Breast epithelium (tissue), 4 donors: ENCODE measurements at places on chromosomes 2 and 18. TPM values are rescaled to one million over a fixed set of nuclear protein-coding genes. Genes with fewer than 3 reads are reported as not detected.

GRCh38 chr18:35158728-35159450 is 81.9 kb upstream of the ZNF397 start:
- no peaks in the 10 kb centered on the region for H3K36me3 ChIP-seq
- H3K4me1 ChIP-seq: no peaks in the 10 kb centered on the region
- no peaks in the 10 kb centered on the region for H3K27me3 ChIP-seq

DNA sequence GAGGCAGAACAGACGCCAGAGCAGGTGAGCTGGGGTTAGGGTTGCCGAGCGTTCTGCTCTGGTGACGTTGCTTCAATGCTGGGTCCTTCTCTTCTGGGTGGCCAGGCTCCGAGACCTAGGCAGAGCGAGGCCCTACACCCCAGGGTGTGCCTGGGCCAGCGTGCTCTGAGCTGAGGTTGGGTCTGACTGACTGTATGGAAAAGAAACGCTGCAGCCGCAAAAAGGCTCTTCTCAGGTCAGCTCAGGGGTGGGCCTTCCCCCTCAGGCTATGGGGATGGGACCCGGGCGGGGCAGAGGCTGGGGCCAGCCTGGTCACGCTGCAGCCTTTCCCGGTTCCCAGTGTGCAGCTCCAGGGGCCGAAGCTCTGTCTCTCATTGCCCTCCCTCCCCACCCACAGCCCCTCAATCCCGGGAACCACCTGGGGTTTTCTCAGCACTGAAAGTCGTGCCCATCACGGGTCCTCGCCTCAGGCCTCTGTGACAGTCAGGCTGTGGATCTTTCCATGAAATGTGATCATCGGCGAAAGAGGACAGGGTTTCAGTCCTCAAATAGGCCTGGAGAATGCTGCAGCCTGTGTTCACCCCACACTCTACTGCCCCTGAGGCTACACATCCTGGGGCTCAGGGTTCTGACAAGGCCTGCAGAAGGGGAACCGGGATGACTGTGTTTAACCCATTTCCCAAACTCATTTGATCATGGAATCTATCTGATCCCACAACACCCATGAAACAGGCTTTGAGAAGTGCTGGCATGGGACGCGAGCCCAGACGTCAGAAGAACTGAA is 19.4 kb downstream of the CYP26B1 start:
- H3K4me1 ChIP-seq: no peaks in the 10 kb centered on the region
- DNase-seq: peak; percentile 43
- no peaks in the 10 kb centered on the region for H3K36me3 ChIP-seq
- H3K4me3 ChIP-seq: no peak overlapping the region

DNA sequence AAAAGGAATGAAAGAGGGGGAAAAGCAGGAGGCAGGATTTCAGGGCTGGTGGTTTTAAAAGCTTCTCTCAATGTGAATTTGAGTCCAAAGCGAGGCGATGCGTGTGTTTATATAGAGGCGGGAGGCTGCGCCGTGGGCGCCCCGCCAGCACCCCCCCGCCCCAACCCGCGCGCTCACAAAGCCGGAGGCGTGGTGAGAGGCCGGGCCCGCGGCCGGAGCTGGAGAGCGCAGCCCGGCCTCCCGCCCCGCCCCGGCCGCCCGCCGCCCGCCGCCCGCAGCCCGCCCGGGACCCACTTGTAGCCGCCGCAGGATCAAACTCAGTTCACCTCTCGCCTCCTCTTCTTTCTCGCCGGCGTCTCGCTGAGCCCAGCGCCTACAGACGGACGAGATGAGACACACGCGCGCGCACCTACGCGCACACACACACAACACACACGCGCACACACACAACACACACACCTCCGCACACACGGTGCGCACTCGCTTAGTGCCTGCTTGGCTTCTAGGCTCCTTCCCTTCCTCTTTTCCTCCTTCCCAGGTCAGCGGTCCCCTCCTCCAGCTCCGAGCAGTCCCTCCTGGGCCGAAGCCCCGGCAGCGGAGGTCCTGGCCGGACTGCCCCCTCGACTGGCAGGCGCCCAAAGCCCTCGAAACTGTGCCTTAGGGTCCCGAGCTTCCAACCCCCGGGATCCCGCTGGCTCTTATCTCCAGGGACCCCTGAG is 1.3 kb upstream of the CYP26B1 start:
- peaks cover 16% of the 10 kb centered on the region for H3K27me3 ChIP-seq
- H3K27ac ChIP-seq: no peak overlapping the region
- H3K36me3 ChIP-seq: no peaks in the 10 kb centered on the region
- H3K4me1 ChIP-seq: peaks cover 49% of the 10 kb centered on the region
- peak overlapping the region; percentile 50 for H3K4me3 ChIP-seq

The DUSP19 gene
- total RNA-seq: 1.9 TPM

The ALLC gene
- 0.16 TPM for total RNA-seq

The IL36G gene
- not detected for total RNA-seq

The TXNDC2 gene
- not detected for total RNA-seq

DNA sequence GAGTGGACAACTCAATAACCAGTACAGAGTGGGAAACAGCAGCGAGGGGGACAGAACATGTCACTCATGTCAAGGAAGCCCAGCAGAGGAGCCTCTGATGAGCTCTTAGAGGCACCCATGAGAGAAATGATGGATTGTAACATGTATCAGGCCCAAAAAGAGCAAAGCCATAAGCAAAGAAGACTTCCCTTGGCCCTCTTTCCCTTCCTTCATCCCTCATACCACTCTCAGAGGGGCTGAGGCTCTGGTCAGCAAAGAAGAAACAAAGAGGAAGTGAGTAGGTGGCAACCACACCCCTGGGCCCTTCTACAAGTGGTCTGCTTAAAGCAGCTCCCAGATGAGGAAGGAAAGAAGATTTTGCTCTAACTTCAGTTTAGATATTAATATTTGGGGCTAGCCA is 112.8 kb downstream of the CDC42EP3 start:
- DNase-seq: no peak
- H3K27ac ChIP-seq: no peak overlapping the region
- no peaks in the 10 kb centered on the region for H3K36me3 ChIP-seq

- H3K27ac ChIP-seq: no peak overlapping the region
- no peaks in the 10 kb centered on the region for H3K27me3 ChIP-seq
- no peak overlapping the region for H3K4me3 ChIP-seq
- H3K36me3 ChIP-seq: no peaks in the 10 kb centered on the region
- no peaks in the 10 kb centered on the region for H3K4me1 ChIP-seq
These were observed 56.0 kb downstream of the CLHC1 start for GRCh38 chr2:55176094-55176415.

The SGPP2 gene
- 8.8 TPM for total RNA-seq

DNA sequence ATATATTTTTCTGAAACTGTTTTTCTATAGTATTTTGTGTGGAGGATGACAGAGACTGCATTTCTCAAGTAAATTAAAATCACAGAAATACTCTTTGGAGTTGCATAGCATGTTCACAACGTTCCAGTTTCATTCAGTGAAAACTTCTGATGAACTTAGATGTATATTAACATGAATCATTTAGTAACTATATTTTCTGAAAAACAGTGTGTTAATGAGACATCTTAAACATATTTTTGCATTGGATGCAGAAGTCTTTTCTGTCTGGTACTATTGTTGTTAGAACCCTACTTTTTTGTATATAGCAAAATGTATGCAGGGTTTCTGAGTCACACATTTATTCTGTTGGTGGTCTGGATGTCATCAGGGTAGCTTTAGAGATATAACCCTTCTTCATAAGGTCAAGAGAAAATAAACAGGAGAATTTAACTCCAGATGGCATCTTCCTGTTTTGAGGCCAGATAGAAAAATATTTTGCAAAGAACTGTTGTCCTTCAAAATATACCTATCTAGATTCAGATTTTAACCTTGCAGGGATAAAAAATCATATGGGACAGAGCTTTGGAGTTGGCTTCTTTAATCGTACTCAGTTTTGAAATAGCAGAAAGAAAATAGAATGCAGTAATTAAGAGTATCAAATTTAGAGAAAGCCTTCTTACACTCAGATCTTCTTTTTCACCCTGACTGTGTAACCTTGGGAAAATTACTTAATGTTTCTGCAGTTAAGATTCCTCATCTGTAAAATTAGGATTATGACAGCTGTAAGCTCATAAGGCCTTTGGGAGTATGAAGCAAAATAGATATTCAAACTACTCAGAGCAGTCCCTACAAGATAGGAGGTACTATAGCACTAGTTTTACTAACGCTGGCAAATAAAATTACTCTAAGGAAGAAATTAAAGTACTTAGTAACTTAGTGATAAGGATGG is 5.3 kb downstream of the COL3A1 start:
- peak overlapping the region; percentile 26 for H3K4me3 ChIP-seq
- H3K36me3 ChIP-seq: no peaks in the 10 kb centered on the region
- peak overlapping the region; percentile 54 for H3K27ac ChIP-seq
- H3K27me3 ChIP-seq: no peaks in the 10 kb centered on the region

GRCh38 chr18:38750751-38751150 is 1185.2 kb upstream of the CELF4 start:
- no peaks in the 10 kb centered on the region for H3K27me3 ChIP-seq
- DNase-seq: no peak
- H3K4me3 ChIP-seq: no peak overlapping the region

The CLEC4F gene
- total RNA-seq: not detected

The MFF gene
- total RNA-seq: 120 TPM

The LINC00305 gene
- total RNA-seq: not detected

- no peaks in the 10 kb centered on the region for H3K27me3 ChIP-seq
- H3K4me1 ChIP-seq: no peaks in the 10 kb centered on the region
- no peaks in the 10 kb centered on the region for H3K36me3 ChIP-seq
- no peak overlapping the region for H3K4me3 ChIP-seq
- no peak overlapping the region for H3K27ac ChIP-seq
These were observed 725.8 kb downstream of the SATB2 start for GRCh38 chr2:198731842-198732399.

DNA sequence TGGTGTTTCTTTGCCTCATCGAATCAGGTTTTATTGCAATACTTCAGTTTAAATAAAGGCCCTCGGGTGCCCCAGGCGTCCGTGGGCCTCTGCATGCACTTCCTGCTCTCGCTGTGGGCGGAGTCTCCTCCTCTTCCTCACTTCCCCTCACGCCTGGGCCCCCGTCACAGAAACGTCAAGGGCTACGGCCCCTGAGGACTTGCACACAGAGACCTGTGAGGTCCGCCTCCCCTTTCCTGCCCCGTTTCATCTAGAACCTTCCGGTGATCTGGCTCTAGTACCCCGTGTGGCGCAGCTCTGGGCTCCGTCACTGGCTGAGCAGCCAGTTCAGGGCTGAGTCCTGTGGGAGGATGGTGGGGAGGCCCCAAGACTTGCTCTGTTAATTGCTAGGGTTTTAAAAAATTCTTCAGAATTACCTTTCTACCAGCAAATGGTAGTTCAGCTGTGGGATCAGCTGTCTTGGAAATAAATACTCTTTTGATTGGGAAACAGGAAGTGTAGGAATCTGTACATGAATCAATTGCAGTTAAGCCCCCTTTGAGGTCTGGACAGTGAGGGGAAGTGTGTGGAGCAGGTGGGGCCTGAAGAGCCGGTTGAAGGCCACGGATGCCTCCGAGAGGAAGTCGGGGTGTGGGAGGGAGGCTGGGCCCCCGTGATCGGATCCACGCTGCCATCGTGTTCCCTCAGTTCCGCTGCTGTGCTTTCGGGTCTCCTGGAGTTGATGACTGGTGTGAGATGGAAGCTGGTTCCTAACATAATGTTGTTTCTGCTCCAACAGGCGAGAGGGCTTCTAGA is 10.2 kb downstream of the NFATC1 start:
- no peak overlapping the region for H3K4me3 ChIP-seq
- no peak for DNase-seq
- H3K27me3 ChIP-seq: no peaks in the 10 kb centered on the region
- H3K27ac ChIP-seq: peak overlapping the region; percentile 64
- no peaks in the 10 kb centered on the region for H3K36me3 ChIP-seq

DNA sequence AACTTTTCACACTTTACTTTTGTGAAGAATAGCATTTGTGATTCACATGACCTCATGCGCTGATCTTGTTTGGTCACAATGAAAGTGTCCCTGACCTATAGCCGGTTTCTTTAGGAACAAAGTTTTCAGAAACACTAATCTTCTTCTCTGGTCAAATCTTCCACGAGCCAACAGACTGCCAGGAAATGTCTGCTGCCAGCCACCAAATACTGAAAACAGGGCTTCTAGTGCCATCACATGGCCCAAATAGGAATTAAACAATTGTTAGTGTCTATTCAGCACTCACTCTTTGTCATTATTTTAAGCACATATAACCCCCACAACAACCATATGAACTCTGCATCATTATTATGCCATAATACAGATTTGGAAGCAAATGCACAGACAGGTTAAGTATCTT is 286.5 kb upstream of the SYT4 start:
- no peak overlapping the region for H3K4me3 ChIP-seq
- no peaks in the 10 kb centered on the region for H3K4me1 ChIP-seq
- H3K36me3 ChIP-seq: no peaks in the 10 kb centered on the region
- H3K27ac ChIP-seq: no peak overlapping the region
- no peak for DNase-seq
- no peaks in the 10 kb centered on the region for H3K27me3 ChIP-seq

DNA sequence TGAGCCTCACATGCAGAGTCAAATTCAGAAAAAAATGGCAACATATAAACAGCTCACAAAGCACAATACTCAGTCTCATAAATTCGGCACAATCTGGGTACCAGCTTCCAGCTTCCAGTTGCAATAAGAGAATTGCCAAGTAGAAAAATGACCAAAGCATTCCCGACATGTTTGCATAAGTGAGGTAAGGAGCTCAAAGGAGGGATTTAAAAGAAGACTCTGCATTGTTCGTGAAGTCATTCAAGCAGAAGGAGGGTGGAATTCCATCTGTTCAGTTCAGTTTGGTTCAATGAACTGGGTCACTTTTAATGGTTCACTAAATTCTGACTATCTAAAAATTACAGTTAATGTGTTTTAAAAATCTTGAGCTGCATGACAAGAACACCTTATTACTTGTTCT is 106.7 kb upstream of the KLHL14 start:
- H3K36me3 ChIP-seq: no peaks in the 10 kb centered on the region
- no peak for DNase-seq
- H3K27ac ChIP-seq: no peak overlapping the region
- H3K27me3 ChIP-seq: no peaks in the 10 kb centered on the region
- no peaks in the 10 kb centered on the region for H3K4me1 ChIP-seq
- H3K4me3 ChIP-seq: no peak overlapping the region

The KLHL41 gene
- 0.64 TPM for total RNA-seq

The DDX1 gene
- 71.0 TPM for total RNA-seq

DNA sequence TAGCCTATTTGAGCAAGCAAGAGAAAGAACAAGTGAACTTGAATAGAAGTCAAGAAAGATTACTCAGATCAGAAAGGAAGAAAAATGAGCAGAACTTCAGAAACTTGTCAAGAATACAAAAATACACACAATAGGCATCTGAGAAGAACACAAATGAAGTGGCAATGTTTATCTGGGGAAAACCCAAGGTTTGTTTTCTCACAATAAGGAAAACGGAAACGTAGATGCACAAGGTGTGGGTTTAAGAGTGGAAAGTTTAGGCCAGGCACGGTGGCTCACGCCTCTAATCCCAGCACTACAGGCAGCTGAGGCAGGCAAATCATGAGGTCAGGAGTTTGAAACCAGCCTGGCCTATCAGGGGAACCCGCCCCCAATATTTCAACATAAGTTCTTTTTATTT is 159.5 kb upstream of the GYPC start:
- no peaks in the 10 kb centered on the region for H3K36me3 ChIP-seq
- no peaks in the 10 kb centered on the region for H3K4me1 ChIP-seq
- H3K4me3 ChIP-seq: no peak overlapping the region
- no peak overlapping the region for H3K27ac ChIP-seq
- DNase-seq: no peak

DNA sequence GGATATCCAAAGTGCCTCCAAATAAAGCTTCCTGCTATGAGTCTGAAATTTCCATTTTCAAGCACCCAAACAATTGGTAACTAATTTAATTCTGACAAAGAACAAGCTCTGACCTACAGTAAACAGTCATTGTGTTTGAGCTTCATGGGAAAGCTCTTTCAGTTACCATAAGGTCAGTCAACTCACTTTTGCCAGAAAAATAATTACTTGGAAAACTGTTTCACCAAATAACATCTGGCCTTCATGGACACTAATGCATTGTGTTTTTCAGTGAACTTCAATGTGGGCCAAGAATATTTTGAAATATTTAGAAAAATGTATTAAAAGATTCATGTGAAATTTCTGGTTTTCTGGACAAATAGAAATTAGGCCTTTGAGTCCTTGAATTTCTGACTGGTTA is 369.9 kb downstream of the GALR1 start:
- no peak overlapping the region for H3K4me3 ChIP-seq
- H3K27me3 ChIP-seq: no peaks in the 10 kb centered on the region
- no peaks in the 10 kb centered on the region for H3K4me1 ChIP-seq
